ENCODE measurements at places on chromosomes 16 and 17.
A peak's percentile ranks its signal among the peaks of the same experiment; 100 is the strongest.

GRCh38 chr16:85950136-85950918 is 51.4 kb downstream of the IRF8 start:
- no peak for DNase-seq

DNA sequence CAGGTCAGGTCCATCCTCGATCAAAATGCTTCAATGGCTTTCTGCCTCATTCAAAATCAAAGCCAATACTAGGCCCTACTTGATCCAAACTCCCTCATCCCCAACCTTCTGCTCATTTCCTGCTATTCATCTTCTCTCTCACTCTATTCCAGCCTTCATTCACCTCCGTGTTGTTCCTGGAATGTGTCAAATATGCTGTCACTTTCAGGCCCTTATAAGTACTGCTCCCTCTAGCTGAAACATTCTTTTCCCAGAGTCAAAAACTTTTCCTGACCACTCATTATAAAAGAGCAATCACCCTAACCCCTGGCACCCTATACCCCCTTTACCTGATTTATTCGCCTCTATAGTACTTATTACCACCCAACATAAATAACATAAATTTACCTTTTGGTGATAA is 303.7 kb upstream of the PMFBP1 start:
- no peak for DNase-seq

GRCh38 chr16:21952040-21952792 is 945 bp upstream of the UQCRC2 start:
- peak; percentile 46 for DNase-seq

DNA sequence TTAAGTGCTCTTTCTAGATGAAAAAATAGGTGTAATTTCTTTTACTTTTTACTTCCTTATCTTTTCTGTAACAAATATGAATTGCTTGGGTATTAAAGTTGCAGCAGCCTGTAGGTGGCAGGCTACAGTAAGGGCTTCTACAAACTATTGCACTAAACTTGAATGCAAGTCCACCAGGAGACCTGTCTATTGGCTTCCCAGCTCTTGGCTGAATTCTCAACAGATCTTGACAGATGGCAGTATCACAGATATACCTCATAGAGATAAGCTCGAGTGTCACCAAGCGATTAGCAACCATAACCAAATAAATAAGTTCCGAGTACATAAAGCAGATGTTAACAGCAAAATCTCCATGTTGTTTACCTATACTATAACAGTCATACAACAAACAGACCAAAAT is 5.9 kb downstream of the BBS2 start:
- DNase-seq: no peak

DNA sequence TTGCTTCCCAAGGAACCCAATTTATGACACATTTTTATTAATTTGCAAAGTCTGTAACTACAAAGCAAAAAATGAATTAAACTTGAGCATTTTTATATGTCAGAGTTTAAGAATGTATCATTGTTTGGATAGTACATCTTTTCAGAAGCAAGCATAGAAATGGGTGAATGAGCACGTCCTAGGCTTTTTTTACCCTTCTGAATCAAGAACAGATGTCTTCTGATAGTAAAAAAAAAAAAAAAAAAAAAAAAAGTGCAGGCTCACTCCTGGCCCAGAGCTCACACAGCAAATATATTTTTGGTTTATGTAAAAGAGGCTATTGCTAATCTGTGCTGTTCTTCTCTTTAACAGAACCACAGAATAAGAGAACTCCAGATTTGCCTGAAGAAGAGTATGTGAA is 6.3 kb downstream of the TERF2IP start:
- no peak for DNase-seq

DNA sequence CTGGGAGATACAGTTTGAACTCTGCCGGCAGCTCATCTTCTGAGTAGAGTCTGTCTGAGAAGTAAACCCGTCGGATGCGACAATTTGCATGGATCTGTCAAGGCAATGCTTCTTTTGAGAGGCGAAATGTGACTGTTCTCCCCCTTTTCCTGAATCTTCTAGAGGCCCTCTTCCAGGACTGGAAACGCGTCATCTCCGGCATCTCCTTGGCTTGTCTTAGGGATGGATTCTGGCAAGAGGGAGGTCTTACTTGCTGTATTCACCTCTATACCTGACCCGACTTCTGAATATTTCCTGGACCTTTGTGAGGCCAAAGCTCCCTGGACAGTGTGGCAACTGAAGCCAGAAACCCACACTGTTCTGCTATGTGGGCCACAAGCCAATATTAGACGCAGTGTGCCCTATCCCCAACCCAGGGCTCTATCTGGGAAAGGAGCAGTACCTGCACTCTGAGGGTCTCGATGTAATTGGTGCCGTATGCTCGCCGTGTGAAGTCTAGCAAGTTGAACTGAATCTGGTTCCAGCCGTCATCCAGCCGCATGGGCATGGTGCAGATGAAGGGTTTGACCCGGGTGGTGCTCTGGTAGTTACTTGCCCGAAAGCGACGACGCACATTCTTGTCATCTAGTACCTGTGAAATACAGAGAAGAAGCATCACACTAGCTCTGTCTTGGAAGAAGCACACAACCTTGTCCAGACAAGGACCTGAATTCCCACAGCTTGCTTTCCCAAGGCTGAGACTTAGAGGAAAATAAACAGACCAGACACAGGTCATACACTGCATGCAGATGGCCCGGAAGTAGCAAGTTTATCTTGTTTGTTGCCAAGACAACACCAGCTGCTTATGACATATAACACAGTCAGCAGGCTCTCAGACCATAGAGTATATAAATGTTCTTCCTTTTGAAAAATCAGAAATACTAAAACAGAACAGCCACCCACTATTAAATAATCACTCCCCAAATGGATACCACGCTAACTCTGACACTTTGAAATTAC is 14.1 kb downstream of the CFAP20 start:
- no peak for DNase-seq

DNA sequence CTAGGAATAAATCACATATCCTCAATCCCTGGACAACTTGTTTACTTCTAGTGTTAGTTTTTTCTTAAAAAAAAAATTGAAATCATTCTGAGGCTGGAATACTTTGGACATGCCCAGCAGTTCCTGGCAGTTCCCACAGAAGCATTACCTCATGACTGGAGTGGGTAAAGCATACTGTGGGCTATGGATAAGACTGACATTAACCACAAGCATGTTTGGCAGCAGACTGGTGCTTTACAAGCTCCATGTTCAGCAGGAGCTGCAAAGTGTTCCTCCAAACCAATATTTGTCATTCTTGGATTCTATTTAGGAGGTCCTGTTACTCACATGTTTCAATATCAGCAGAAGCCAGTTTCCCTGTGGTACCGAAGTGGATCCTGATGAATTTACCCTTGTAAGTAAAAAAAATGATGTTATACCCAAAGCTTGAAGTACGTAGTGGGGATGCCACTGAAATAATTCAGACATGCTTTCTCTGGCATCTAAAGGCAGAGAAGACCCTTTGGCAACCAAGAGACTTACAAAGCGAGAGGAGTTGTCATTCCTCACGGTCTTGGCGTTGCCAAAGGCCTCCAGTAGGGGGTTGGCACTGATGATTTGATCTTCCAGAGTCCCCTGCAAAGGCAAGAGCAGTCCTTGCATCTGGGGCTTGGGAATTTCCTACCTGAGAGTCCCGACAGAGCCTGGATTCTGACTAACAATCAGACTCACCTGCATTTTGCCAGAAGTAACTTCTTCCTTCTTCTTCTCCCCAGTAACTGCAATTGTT is 4.9 kb downstream of the MYH1 start:
- DNase-seq: no peak

Measured in activated CD4-positive, alpha-beta T cell treated with anti-CD3 and anti-CD28 coated beads, Interleukin-2, amount 50 U/mL, for 24 hours (primary cell).